ENCODE measurements at places on chromosomes 2 and 18.

GRCh38 chr2:43008388-43008787, 216.0 kb upstream of the HAAO start:
- DNase-seq: no peak

GRCh38 chr2:103152556-103152955, 390.7 kb downstream of the TMEM182 start:
- no peak for DNase-seq

GRCh38 chr2:74009577-74009976, 24.9 kb downstream of the TET3 start:
- no peak for DNase-seq

- no peak for DNase-seq
Measured at GRCh38 chr2:184534986-184535385, 63.3 kb upstream of the ZNF804A start.

GRCh38 chr2:20352581-20353216, 2.1 kb upstream of the PUM2 start:
- no peak for DNase-seq

GRCh38 chr2:233689501-233689900, 3.2 kb upstream of the UGT1A6 start:
- no peak for DNase-seq

GRCh38 chr18:58806826-58807714, 57.6 kb upstream of the ZNF532 start:
- DNase-seq: no peak

All from stimulated activated CD4-positive, alpha-beta T cell treated with anti-CD3 and anti-CD28 coated beads, TNF-alpha, amount 100 ng/mL, for 48 hours (primary cell).